ENCODE measurements at places on chromosomes 7 and 10.

- no peak for DNase-seq
Measured at GRCh38 chr10:33267708-33268107, 66.8 kb downstream of the NRP1 start.

DNA sequence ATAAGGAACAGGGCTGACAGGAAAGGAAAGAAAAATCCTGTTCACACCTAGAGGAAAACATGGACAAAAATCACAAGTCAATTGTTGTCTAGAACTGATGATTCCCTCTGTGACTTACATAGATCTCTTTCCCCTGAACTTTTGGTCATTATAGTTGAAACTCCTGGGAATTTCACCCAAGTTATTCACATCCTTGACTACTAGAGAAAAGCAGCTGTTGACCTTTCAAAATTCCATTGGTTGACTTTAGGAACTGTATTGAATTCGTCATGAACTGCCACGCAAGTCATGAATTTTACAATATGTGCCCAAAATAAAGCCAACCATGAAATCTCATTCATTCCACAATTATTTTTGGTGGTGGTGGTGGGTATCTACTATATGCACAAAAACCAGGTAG is 104.3 kb downstream of the UBE2H start:
- no peak for DNase-seq

- no peak for DNase-seq
Measured at GRCh38 chr10:72122221-72122620, 33.9 kb upstream of the SPOCK2 start.

DNA sequence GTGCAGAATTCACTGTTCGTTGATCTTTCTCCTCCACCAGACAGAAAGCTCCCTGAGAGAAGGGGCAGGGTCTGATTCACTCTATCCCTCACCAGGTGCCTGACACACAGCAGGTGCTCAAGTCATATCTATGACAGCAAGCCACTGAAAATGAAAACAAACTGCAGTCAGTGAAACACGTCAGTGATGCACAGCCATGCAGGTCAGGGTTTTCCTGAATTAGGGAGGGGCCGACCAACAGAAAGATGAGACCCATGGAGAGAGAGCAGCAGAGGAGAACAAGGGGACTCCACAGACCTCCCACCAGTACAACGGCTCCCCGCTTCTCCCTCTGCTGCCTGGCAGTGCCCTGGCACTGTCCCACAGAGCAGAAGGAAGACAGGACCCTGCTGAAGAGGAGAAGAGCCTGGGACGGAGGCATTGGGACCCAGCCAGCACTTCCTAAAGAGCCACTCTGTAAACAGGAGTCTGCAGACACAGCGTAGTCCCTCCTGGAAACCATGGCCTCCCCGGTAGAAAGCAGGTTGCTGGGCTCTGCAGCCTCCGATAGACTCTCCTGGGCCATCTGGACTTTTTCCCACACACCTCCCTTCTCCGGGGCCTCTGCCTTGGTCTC is 50.3 kb downstream of the FAM53B start:
- DNase-seq: no peak

- DNase-seq: no peak
Measured at GRCh38 chr10:38174336-38174735, 80.2 kb downstream of the ZNF37A start.

DNA sequence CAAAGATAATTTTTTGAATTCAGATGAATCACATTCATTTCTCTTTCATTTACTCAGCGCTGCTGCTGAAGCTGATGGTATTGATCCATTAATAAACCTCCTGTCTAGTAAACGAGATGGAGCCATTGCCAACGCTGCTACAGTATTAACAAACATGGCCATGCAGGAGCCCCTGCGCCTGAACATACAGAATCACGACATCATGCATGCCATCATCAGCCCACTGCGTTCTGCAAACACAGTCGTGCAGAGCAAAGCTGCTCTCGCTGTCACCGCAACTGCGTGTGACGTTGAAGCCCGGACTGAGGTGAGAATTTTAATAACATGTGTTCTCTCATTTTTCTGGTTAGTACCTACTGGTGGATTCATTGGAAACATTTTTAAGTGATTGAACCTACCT is 70.2 kb downstream of the ARMC3 start:
- no peak for DNase-seq

GRCh38 chr7:51077987-51078370 is 238.6 kb downstream of the COBL start:
- DNase-seq: no peak

DNA sequence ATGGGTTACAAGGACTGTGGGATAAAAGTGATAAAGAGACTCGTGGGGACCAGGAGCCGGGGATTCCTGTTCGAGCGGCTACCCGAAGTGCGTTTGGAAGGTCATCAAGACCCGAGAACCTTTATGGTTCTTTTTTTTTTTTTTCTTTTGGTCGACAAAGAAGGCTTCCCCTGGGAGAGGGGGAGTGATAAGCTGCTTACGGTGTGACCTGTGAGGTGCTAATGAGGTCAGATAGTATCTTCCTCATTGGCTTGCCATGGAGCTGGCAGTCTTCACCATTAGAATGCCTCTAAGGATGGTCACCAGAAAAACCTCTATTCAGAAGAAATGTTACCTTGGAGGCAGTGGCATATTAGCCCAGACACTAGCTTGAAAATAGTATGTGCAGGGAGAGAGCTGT is 92.3 kb upstream of the STEAP4 start:
- DNase-seq: no peak

DNA sequence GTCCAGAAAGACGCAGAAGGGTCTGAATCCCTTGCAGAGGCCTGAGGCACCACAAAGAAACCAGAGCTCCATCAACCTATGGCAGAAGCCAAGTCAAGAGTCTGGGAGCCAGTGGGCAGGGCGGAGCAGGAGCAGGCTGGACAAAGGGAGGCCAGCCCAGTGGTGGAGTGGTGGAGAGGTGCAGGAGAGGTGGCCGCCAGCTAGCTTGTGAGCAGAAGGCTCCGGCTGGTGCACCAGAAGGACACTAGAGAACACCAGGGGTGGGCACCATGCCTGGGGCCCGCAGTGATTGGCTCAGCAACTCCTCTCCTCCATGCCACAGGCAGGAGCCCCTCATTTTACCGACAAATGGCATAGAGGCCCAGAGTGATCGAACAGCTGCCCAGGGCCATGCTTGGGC is 186.6 kb downstream of the GRID1 start:
- no peak for DNase-seq

Data from activated naive CD4-positive, alpha-beta T cell (primary cell).